Endothelial cell (in vitro differentiated cells): ENCODE measurements at places on chromosomes 7 and 10.

- no peak for DNase-seq
Measured at GRCh38 chr7:127758845-127759244, 106.9 kb downstream of the SND1 start.

GRCh38 chr7:34191162-34191561, 285.8 kb downstream of the BMPER start:
- DNase-seq, result no peak

DNA sequence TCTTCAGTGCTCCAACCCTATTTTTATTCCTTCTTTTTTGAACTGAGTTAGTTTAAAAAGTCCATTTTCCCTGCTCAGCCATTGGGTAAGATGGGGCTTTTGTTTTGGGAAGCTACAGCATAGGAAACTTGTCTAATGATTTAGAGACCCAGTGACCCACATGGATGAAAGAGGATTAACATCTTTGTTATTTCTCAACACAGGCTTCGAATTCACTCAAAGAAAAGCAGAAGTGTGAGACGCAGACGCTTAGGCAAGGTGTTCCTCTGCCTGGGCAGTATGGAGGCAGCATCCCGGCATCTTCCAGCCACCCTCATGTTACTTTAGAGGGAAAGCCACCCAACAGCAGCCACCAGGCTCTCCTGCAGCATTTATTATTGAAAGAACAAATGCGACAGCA, 152.0 kb downstream of the HDAC9 start:
- DNase-seq, result no peak

DNA sequence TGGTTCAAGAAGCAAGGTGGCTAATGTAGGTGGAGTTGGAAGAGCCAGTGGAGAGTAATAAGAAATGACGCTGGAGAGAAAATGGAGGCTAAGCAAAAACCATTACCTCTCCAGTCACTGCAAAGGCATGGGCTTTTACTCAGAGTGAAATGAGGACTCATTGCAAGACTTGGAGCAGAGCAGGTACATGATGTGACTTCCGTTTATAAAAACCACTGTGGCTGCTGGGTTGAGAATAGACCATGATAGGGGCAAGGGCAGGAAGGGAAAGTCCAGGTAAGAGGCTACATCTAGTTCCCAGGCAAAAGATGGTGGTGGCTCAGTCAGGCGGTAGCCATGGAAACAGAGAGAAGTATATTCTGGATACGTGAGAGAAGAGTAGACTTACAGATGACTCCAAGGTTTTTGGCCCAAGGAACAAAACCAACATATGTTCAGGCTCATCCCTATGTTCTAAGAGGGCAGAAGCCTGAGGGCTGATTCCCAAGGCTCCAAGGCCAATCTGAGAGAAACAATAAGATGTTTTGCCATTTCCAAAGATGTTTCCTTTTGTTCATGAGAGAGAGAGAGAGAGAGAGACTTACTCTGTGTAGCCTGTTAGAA, 21.5 kb upstream of the PDE1C start:
- DNase-seq, result no peak

DNA sequence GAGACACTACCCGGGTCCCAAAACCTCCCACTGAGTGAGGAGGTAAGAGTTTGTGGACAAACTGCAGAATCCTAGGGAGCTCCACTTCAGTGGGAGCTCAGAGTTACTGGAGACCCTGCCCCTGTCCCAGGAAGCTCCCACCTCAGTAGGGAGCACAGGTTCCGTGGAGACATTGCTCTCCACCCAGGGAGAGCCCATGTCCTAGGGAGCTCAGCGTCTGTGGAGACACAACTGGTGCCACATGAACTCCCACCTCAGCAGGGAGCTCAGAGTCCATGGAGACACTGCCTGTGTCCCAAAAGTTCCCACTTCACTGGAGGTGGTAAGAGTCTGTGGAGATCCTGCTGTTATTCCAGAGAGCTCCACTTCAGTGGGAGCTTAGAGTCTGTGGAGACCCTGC, 6.3 kb downstream of the MYO1G start:
- DNase-seq, result no peak

- DNase-seq, result no peak
Measured at GRCh38 chr7:80708123-80708522, 69.7 kb downstream of the CD36 start.

DNA sequence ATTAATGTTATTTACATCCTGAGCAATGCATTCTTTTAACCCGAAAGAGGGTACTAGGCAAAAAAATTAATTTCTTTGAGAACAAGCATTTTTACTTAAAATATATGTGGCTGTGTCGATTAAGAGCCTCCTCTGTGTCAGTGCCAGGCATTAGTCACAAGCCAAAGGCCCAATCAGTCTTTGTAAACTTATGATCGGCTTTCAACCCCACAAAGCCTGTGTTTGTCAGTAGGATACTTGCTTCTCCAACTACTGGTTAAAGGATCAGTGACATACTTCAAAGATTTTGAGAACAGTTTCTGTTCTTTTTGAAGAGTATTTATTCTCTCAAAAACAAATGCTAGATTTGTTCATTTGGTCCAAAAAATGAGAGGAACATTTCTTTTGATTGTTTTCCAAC, 159.3 kb downstream of the NRCAM start:
- no peak for DNase-seq
